ENCODE measurements at places on chromosomes 3 and 15.

DNA sequence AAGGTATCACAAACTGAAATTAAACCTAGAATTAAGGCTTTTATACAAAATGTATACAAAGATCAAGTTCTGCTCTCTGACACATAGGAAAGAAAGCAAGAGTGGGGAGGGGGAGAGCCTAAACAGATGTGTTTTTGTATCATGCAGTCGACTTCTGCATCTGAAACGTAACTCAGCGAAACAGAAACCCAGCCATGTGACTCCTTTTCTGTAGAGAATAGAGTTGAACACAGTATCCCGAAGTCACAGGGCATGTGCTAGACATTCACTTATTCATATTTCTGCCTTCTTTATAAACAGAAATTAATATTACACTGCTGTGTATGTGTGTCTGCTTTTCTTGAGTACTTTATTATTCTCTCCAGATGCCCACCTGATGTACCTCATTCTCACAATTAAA is 121.0 kb downstream of the PDZRN3 start:
- DNase-seq: no peak

DNA sequence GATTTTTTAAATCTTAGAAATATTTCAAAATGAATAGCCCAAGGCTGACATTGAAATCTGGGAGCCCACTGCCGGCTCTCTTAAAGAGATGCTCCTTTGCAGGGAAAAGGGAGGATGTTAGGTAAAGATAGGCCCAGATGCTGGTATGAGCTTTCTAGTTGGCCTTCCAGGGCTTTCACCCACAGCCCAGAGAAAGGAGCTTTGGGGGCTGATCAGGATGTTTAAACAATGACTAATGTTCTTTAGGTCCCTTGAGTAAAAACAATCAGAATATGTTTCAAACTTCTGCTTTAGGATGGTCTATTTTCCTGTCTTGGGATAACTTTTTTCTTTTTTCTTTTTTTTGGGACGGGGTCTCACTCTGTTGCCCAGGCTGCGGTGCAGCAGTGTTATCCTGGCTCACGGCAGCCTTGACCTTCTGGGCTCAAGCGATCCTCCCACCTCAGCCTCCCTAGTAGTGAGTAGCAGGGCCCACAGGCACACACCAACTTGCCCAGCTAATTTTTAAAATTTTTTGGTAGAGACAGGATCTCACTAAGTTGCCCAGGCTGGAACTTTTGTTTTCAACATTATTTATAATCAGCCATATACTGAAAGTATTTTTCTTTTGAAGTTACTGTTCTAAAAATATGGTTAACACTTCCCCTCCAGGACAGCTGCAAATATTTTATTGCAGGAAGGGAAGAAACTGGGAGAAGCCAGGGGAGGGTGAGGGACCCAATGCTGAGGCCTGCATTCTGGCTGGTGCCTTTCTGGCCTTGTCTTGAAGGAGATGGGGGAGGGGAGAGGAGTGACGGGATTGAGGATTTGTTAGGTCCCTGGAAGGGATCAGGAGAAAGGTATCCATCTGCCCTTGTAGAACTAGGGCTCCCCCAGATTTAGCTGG is 70.1 kb downstream of the TRAK1 start:
- DNase-seq: no peak

- DNase-seq: peak; percentile 90
Measured at GRCh38 chr15:63089260-63090043, 32.2 kb upstream of the LACTB start.

DNA sequence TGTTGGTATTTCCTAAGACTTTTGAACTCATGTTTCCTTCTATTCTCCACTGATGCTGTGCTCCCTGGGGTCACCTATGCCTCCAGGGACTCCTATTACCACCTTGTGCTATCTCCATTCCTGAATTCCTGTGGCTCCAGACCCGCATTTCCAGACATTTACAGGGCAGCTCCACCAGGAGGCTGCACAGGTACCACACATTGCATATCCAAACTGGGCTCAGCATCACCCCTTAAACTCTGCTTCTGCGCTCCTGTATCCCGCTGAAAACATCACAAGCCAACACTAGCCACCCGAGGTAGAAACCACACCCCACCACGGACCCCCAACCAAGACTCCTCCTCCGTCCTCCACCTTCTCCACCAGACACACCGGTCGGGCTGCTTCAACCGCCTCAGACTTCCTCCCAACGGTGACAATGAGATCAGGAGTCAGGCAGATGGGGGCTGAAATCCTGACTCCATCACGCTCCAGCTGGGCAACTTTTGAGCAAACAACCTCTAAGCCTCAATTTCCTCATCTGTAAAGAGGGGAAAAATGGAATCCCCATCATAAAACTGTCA is 10.4 kb downstream of the TNK2 start:
- DNase-seq: no peak

GRCh38 chr3:111311126-111311525 is 230.9 kb upstream of the CD96 start:
- no peak for DNase-seq

DNA sequence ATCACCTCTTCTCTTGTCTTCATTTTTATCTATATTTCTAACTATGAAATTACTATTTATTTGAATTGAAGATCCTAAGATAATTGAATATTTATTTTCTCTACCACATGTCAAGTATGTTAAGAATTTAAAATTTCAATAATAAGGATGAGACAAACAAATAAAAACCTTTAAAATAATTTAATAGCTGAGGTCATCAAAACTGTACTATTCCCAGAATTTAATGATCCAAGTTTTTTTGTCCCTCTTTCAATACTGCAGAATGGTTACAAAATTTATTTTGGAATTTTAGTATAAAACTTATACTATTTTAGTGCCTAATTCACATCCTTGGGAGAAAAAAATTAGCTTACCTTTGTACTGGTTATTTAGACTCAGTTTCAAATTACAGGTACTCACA is 774.9 kb downstream of the ROBO2 start:
- DNase-seq: no peak

DNA sequence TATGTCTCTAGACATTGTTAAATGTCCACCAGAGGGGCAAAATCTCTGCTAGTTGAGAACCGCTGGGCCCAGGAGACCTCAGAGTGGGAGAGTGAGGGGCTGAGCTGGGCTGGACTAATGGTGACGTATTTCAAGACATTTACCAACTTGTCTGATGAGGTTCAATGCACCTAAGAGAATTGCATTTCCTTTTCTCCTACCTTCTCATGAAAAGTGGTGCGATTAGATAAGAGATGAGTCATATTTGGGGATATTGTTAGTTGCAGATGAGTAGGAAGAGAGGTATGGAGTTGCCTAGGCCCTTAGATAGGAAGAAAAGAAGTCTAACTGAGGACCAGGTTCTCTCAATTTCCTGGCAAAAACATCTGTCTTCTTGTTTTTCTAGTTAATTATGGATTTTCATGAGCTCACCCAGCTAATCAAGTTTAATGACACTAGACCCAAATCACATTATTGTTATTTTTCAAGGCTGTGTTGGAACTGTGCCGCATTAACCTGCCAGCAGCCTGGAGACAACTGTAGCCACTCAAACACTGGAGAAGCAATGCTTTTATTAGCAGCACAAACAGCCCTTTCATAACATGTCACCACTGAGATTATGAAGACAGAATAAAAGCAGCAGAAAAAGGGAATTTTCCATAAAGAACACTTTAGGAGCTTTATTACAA is 144.2 kb downstream of the PDCD6IP start:
- DNase-seq: no peak

DNA sequence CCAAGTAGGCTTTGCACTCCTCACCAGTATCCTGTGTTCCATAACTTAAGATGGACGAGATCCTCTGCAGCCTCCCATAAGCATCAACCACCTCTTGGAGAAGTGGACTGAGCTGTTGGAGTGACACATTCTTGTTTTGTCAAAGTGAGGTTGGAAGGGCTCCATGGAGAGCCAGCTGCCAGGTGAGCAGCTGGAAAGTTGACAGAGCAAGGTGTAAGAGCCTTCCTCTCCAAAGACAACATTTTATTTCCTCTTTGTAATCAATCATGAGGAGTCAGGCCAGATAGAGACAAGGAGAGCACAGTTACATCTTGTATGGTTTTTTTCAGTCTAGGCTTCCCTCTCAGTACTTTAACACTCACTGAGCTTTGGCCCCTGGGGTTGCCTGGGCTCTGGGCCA is 5.1 kb downstream of the ABI3BP start:
- no peak for DNase-seq
